Activated naive CD4-positive, alpha-beta T cell (primary cell): ENCODE measurements at places on chromosomes 13 and 19.

GRCh38 chr13:110902370-110902769, 12.5 kb downstream of the ANKRD10 start:
- no peak for DNase-seq

GRCh38 chr13:85717921-85718320, 81.3 kb downstream of the SLITRK6 start:
- DNase-seq: no peak

- DNase-seq: no peak
These were observed 97.5 kb downstream of the RGCC start for GRCh38 chr13:41554626-41555386.

DNA sequence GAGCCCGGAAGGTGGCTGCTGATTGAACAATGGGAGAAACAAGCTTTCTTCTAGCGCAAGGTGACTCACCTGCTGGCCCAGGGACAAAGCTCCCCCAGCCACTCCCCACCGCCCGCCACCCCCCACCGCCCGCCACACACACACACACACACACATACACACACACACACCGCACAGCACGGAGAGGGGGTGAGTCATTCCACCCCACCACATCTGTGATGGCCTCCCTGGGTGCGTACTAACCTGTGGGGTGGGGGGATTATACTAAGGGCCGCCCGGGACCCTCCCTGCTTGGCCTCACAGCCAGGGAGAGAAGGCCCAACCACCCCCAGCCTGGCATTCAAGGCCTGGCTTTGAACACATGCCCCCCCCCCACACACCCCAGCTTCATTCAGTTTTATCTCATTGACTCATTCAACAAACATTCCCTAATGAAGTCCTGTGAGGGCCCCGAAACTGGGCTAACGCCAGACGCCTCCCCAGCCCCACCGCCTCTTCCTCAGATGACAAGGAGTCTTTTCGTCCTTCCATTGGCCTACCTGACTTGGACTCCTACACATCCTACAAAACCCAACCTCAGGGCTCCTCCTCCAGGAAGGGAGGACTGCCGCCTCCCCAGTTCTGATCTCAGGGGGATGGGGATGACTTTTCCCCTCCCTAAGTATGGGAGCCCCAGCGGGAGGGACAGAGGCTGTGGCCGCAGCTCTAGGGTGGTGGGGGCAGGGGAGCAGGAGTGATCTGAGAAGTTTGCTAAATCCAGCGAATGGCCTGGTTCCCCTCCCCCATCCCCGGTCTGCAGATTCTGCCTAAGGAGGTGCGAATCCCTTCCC, 5.8 kb upstream of the ONECUT3 start:
- DNase-seq: peak; percentile 20
